Umbilical cord (tissue), 2 donors: ENCODE measurements at places on chromosomes 12 and 14.

DNA sequence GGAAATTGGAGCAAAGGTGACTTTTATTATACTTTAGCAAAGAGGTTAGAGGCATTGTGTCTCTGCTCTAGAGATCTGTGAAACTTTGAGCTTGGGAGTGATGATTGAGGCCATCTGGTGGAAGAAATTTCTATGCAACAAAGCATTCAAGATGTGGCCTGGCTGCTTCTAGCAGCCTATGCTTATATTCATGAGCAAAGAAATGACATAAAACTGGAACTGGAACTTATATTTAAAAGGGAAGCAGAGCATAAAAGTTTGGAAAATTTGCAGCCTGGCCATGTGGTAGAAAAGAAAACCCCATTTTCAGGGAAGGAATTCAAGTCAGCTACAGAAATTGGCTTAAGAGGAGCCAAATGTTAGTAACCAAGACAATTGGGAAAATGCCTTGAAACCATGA is 70.4 kb downstream of the SDR9C7 start:
- DNase-seq = no peak

GRCh38 chr12:124916374-124917134 is 2.1 kb upstream of the UBC start:
- peak; percentile 86 for DNase-seq

DNA sequence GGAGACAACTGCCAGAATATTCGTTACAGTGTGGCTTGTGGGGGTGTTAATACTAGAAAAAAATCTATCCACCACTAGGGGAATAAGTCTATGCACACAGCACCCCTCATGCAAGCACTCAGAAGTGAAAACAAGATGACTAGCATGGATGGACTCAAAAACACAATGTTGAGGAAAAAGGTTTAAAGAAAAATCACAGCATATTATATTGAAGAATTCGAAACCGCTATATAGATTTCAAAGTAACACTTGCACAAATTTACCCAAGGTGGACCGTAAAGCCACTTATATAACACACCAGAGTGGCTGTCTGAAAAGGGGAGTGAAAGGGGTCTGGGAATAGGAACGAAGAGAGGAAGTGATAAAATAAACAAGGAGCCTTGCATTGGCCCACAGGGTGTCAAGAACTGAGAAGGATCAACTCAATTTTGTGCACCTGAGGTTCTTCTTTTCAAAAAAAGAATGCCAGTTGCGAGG is 544 bp downstream of the ABCD4 start:
- peak; percentile 53 for DNase-seq

DNA sequence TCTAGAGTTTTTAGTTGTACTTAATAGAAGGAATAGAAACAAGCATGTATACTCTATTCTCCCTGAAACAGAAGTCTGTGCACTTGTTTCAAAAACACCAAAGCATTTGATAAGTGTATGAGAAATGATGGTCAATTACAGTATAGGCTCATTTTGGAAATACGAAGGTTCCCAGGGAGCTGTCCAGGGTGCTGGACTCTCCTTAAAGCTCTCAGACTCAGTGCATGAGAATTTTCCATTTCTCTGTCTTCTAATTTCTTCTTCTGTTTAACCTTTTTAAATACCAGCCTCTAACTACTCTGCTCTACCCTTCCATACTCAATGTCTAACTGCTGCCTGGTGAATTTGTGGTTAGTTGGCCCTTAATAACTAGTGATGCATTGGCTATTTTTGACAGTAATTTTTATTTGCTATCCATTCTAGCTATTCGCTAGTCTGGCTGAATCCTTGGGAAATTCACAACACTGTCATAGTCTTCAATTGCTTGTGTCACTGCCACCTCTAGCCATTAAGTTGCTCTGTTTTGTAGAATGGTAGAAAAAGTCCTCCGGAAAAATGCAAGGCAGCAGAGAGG is 229.2 kb downstream of the NRXN3 start:
- DNase-seq = no peak

GRCh38 chr12:100984796-100985195 is 190.2 kb downstream of the ANO4 start:
- no peak for DNase-seq

DNA sequence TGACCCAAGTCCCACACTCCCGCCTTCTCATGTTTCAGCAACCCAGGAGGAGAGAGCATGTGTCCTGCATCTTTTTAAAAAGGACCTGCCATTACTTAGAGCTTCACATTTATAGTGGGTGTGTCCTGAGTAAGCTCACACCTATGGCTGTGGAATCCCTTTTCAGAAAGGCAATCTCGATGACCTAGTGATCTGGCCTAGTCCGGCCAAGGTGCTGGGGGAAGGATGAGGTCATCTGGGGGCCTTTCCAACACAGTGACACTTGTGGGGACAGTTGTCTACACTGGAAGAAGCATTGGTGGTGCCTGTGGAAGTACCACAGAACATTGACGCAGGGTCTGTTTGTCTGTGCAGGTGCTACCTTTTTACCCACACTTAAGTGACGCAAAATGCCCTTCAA is 8.2 kb downstream of the TCP11L2 start:
- no peak for DNase-seq

DNA sequence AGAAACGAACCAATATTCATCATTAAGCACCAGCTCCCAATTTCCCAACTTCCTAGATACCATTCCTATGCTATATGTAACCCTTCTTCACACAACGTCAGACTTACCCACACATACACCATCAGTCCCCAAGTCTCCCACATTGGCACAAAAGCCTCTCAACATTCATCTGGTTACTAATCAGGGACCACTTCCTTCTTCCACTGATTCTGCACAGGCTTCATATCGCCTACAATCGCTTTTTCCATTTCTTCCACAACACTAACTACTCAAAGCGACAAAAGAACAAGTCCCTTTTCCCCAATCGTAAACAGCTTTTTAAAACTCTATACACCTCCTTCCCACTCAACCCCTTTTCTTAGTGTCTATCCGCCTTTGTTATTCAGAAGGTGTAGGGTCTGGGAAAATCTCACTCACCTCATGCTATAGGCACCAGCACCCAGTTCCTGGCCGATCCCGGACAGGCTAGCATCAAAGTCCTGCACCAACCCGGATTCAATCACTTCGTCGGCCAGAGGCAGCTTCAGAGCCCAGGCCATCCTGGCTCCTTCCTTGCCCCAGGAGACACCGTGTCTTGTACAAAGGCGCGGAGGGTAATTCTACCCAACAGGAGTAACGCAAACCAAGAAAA is 936 bp downstream of the TFCP2 start:
- DNase-seq = peak; percentile 14

GRCh38 chr14:22865424-22866405 is 5.8 kb upstream of the LRP10 start:
- DNase-seq = no peak

GRCh38 chr12:1185460-1186182 is 194.6 kb downstream of the ERC1 start:
- no peak for DNase-seq

GRCh38 chr14:68487805-68488590 is 304.9 kb downstream of the ZFP36L1 start:
- DNase-seq = no peak
